Midbrain (tissue), 1 donor: ENCODE measurements at places on chromosomes 5 and 9.

- no peak for DNase-seq
Measured at GRCh38 chr5:149948993-149949392, 4.4 kb upstream of the PDE6A start.

DNA sequence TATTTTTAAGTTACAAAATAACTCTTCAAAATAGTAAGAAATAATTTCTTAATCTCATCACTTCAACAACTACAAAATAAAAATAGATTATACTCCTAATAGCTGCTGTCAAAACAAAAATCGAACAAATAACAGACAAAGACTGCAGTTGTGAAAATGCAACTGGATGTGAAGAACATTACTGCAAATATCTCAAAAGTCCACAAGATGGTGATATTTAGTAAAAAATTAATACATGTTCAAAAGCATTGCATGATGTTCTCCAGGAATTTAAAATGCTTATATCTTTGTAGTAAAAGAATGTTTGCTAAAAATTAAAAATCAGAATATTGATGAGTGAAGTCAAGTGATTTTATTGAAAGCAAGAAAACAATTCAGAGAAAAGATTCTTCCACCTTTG lies 66.2 kb downstream of the MPDZ start:
- peak; percentile 24 for DNase-seq

DNA sequence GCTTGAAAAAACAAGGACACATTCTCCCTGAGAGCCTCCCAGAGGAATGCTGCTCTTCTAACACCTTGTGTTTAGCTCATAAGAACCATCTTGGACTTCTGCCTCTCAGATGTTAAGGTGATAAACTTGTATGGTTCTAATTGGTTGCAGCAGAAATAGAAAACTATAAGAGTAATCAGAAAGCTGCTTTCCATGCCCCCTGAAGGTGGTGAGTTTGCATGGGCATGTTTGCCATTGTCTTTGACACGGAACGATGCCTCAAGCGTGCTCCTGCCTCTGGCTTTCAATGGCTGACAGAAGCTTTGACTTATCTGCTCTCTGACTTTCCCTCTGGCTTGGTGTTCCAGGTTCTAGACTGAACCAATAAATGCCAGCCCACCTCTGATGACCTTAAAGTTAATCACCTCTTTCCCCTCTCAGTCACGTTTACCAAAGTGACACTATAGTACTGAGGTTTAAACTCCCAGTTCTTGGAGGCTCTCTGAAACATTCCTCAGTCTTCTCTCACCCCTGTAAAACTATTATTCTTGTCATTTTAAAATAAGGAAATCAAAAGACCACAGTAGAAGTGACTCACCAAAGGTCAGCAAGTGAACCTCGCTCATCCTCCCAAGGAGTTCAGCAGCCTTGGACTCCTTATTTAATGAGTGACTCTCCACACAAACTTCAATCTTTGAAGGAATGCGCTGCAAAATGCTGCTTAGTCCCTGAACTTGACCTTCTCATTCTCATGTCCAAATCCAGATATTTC lies 103.6 kb downstream of the PIK3R1 start:
- DNase-seq, result no peak

GRCh38 chr9:131633491-131634031 lies 88.2 kb downstream of the PRRT1B start:
- no peak for DNase-seq

GRCh38 chr9:35488566-35489312 lies 1.2 kb upstream of the RUSC2 start:
- DNase-seq, result no peak

- DNase-seq, result no peak
Measured at GRCh38 chr5:150625831-150626746, 14.4 kb upstream of the SYNPO start.
